Stimulated activated CD4-positive, alpha-beta T cell treated with anti-CD3 and anti-CD28 coated beads, Interleukin-1b, Interleukin-23, amount 100 ng/mL, for 1 hour (primary cell): ENCODE measurements at places on chromosomes 4 and X.

GRCh38 chr4:150258569-150258968, 180.3 kb downstream of the DCLK2 start:
- DNase-seq: no peak

GRCh38 chrX:54076903-54077302, 32.6 kb upstream of the PHF8 start:
- DNase-seq: no peak

- no peak for DNase-seq
Measured at GRCh38 chr4:88969271-88969670, 87.7 kb downstream of the FAM13A start.

GRCh38 chrX:9326369-9326768, 138.5 kb upstream of the TBL1X start:
- no peak for DNase-seq

DNA sequence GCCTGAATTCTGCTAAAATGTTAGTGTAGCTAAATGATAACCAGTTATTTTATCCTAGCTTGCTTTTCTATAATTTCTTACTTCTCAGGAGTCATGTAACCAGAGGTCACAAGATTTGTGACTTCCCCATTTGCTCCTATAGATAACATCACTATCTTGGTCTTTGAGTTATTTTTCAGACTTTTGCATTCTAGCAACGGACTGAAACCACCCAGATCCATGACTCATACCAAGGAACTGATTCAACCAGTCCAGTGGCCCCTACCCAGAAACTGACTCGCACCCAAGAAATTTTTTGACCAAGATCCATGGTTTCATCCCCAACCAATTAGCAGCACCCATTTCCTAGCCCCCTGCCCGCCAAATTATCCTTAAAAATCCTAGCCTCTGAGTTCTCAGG, 50.0 kb downstream of the IQCM start:
- no peak for DNase-seq

GRCh38 chrX:21885568-21885967, 29.8 kb downstream of the YY2 start:
- DNase-seq: no peak

- no peak for DNase-seq
Measured at GRCh38 chr4:142386449-142386848, 459.7 kb downstream of the INPP4B start.

DNA sequence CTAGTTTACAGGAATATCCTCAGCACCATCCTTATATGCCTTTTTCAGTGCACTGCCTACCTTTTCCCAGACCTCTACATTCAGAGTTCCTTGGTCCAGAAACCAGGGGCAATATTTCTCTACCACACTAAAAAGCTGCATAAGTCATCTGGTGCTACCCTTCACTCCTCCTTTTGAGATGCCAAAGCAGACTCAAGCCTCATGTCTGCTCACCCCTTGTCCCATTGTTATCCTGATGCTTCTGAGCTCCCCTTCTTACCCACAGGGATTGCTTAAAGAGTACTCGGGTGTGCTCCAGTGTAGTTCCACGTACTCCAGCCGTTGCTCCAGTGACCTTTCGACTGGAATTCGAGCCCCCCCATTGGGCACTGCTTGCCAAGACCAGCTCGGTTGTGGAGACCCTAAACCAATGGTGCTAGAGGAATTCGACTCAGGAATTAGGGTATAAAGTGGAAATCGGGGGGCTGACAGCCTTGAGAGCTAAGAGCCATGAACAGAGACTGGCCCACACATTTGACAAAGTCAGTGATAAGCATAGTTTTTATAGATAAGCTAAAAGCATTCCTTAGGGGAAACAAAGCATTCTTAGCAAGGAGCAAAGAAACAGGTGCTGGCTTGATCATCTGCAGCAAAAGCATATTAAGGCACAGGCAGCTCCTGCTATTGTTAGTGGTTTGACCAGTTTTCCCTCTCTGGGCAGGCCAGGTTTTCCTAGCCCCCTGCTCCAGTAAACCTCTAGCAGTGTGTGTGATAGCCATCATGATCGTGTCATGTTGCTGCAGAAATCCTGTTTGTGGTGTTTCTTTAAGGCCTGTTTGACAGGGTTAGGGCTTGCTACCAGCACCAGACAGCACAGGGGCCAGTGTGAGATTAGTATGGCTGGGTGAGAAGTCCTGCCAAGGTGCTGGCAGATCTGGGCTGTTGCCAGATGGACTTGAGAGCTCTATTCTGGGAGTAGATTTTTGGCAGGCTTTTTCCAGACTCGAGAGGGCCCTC, 57.5 kb upstream of the WDR1 start:
- no peak for DNase-seq

- DNase-seq: no peak
Measured at GRCh38 chrX:14015294-14015693, 14.4 kb downstream of the GEMIN8 start.

DNA sequence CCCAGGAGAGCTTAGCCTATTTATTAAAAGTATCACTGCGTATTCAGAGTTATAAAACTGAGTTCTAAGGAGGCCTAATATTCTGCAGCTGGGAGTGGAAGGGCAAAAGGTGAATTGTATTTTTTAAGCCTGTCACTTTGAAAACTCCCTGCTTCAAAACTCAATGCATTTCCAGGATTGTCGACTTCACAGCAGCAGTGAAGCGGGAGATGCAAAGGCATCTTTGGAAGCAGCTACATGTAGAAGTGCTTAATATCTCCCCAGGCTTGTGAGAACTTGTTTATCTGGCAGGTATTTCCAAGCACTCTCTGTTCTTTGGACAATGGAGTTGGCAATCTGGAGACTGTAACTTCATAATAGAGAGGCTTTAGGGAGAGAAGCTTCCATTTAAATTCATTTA, 717.5 kb upstream of the SLIT2 start:
- no peak for DNase-seq

GRCh38 chrX:39845233-39845632, 252.5 kb downstream of the BCOR start:
- DNase-seq: no peak

- DNase-seq: no peak
Measured at GRCh38 chr4:81360737-81361136, 111.0 kb downstream of the RASGEF1B start.

DNA sequence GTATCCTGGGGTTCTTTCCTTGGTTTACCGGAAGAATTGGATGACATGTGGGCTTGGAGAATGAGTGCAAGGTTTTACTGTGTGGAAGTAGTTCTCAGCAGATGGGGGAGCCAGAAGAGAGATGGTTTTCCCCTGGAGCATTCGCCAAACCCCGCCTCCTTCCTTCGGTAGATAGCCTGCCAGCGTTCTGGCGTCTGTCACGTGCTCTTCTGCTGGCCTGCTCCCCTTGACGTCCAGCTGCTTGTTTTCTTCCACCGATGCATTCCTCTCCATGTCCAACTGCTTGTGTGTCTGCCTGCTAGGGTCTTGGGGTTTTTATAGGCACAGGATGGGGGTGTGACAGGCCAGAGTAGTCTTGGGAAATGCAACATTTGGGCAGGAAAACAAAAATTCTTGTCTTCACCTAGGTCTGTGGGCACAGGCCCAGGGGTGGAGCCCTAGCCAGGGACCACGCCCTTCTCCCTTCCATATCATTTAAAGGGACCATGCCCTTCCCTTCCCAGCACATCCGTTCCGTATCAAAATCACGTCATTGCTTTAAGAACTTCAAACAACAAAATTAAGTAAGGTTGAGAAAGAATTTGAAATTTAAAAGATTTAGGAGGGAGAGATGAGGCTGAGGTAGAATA, 538.7 kb upstream of the SMIM31 start:
- DNase-seq: no peak

GRCh38 chr4:81019006-81019405, 11.5 kb upstream of the BMP3 start:
- DNase-seq: no peak

GRCh38 chr4:13763707-13764106, 136.2 kb upstream of the BOD1L1 start:
- no peak for DNase-seq

- DNase-seq: no peak
Measured at GRCh38 chr4:101252721-101253120, 94.6 kb downstream of the PPP3CA start.

DNA sequence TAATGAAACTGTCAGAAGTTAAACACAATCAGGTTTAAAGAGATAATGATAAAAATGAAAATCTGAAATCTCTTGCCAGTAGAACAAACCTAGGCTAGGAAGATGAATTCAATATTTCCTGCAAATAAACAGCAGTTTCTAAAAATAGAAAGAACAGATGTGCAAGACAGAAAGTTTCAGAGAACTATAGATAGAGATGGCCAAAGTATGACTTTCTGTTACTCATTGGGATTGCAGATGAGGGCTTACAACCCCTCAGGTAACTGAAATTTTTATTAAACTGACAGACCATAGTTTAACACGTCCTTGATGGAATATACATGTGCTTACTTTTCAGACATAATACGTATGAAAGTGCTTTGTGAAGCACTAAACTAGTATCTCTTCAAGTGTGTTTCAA, 82.3 kb upstream of the PPARGC1A start:
- DNase-seq: no peak

GRCh38 chr4:3419836-3420605, 21.7 kb upstream of the HGFAC start:
- no peak for DNase-seq

DNA sequence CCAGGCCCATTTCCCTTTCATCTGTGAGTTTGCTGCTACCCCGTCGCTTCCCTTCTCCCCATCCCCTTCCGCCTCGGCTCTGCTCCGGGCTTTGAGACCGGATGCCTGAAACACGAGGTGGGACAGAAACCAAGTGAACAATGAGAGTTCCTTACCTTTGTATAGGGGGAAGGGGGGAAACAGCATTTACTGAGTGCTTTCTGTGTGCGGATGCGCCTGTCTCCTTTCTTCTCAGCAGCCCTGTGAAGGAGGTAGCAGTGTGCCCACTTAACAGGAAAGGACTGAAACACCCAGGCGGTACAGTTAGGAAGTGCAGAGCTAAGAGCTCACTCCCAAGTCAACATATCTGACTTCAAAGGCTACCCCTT, 43.2 kb upstream of the TMSB15B start:
- no peak for DNase-seq

- no peak for DNase-seq
Measured at GRCh38 chrX:9356846-9357245, 108.0 kb upstream of the TBL1X start.

GRCh38 chrX:65987811-65988210, 52.1 kb downstream of the VSIG4 start:
- no peak for DNase-seq

DNA sequence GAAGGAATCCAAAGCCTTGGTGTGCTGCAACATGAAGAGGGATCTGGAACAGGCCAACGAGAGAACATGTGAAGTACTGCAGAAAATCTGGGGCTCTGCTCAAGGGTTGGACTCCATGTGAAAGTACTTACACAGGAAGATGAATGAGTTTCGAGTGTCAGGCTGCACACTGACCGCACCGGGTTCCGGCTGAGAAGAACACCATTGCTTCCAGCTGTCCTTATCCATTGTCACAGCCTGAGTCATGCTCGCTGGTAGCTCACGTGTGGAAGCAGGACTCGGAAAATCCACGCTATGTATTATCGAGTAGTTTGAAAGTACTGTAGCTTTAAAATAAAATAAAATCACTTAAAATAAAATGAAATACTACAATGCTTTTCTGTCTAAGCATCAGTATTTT, 50.4 kb upstream of the TBL1X start:
- DNase-seq: no peak

DNA sequence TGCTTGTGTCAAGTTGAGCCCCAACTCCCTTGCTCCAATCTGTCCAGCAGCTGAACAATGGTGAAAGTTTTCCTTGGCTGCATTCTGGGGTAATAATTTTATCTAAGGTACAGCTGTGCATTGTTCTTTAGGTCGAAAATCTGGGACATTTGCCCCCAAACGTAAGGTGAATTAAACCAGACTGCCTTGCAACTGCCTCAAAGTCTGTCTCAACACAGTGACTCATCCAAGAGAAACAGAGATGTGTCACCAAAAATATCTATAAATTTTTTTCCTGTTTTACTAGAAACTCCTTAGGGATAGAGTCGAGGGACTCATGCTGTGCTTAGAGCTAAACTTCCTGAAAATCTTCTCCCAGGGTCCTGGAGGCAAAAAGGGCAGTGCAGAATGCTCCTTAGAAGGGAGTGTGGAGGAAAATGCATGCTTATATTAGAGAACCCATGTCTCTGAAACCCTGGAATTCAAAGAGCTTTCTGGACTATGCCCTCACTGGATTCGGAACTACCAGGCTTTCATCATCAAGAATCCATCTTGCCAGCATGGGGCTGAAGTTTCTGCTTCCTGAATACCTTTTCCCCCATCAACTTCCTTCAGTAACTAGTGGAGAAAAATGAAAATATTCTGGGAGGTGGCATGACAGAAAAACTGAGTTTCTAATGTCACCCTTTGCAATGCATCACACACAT, 115.7 kb downstream of the PALLD start:
- no peak for DNase-seq

GRCh38 chrX:32788936-32789335, 422.4 kb downstream of the DMD start:
- no peak for DNase-seq

DNA sequence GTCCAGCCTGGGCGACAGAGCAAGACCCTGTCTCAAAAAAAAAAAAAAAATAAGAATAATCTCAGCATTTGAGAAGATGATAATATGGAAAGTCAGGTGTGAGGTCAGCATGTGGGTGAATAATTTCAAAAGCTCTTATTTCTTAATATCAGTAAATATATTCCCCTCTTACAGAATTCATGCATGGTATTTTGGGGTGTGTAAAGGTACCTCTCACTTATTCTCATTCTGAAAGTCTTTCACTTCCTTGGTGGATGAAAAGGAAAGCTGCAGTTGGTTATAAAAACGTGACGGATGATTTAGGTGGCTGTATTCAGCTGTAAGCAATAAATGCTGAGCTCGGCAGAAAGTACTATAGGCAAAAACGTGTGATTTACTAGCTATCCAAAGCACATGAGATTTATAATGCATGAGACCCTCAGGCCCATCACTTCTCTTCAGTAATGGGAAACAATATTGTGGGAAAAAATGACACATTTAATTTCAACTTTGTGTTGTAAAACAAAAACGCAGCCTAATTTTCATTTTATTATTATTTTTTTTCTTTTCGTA, 353.2 kb upstream of the MAGEB2 start:
- DNase-seq: no peak

DNA sequence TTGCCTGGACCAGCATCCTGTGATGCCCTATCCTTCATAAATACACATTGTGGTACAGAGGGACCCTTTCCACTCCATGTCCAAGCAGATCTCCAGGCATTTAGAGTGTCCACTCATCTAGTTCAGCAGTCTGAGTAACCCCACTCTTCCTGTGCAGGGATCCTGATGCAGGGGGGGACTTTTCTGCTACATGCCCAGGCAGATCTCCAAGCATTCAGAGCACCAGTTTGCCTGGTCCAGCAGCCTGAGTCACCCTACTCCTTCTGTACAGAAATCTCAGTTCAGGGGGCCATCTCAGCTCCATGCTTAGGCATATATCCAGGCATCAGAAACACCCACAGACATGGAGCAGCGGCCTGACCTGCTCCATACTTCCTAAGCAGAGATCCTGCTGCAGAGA, 1089.8 kb downstream of the FAT4 start:
- no peak for DNase-seq

GRCh38 chr4:182532441-182532840, 289.2 kb downstream of the TENM3 start:
- no peak for DNase-seq
